Activated CD4-positive, CD25-positive, alpha-beta regulatory T cell treated with anti-CD3 and anti-CD28 coated beads, Interleukin-2, amount 50 U/mL, for 24 hours (primary cell): ENCODE measurements at places on chromosomes 4 and X.

GRCh38 chrX:42746606-42747005 lies 31.4 kb downstream of the PPP1R2C start:
- no peak for ATAC-seq

DNA sequence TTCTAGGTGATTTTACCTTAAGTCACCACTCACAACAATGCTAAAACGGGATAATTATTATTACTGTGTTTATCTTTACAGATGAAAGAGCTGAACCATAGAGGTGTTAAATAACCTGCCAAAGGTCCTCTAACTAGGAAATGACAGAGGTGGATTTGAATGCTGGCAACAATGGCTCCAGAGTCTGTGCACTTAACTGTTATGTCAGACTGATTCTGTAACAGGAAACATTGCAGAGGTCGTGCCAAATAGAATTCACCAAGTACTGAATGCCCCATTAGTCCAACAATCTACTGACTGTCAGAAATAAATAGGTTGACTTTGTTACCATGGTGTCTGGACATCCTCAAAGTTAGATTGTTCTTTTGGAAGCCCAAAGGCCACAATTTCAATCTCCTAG lies 20.9 kb upstream of the USP27X start:
- ATAC-seq, result no peak

DNA sequence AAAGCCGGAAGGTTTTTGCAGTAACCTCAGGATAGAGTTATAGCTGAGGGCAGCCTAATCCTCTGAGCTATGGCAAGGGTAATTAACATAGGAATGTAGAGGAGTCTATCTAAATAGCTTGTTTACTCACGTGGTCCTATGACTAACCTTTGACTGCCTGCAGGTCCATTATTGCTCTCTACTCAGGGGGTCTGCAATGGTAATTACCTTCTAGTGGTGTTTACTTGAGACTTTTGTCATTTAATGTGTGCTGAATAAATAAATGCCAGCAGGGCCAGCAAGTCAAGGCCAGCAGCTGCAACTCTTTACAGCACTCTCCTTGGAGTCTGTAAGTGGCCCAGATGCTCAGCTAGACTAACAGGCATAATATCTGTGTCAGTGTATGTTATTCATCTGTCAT lies 212.7 kb upstream of the FMR1 start:
- ATAC-seq, result no peak

DNA sequence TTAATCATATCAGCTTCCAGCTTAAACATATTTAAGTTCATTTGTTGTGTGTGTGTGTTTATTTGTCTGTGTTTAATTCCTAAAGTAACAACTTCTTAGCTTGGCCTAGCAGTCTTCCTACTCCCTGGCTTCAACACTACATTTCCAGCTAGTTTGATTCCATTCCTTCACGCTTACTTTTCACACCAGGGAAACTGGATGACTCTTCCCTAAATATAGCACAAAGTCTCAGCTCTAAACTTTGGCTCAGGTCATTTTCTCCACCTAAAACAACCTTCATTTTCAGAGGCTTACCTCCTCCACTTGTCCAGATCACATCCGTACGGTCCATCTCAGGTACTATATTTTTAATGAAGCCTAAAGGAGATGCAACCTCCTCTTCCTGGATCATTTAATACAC lies 94.4 kb downstream of the KCTD8 start:
- no peak for ATAC-seq

DNA sequence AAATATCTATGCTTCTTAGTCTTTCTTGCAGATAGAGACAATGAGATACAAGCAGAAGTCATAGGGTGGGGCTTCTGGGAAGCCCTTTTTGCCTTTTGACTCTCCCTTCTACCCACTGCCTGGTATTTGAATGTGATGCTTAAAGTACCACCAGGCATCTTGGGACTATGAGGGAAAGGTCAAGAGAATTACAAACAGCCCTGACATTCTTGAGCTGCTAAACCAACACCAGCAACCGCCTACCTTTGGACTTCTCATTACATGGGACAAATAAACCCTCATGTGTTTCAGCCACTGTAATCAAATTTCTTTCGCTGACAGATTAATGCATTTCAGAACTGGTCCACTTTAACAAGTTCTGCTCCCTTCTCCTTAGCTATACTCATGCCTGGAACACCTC lies 112.8 kb downstream of the LUZP4 start:
- no peak for ATAC-seq

DNA sequence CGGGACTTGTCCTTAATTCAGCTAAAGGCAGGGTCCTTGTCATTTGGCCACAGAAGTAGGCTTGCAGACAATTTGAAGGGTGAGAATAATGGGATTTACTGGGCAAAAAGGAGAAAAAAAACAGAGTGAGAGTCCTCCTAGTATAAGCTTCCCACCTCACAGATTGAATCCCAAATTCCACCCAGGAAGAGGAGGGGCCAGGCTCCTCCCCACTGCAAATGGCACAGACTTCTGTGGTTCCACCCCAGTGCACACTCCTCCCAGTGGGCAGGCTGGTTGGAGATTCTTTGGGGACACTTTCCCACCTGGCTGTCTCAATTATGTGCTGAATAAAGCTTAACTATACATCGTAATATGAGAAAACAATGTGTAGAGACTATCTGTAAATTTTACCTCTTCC lies 31.6 kb downstream of the MEPE start:
- ATAC-seq, result no peak

DNA sequence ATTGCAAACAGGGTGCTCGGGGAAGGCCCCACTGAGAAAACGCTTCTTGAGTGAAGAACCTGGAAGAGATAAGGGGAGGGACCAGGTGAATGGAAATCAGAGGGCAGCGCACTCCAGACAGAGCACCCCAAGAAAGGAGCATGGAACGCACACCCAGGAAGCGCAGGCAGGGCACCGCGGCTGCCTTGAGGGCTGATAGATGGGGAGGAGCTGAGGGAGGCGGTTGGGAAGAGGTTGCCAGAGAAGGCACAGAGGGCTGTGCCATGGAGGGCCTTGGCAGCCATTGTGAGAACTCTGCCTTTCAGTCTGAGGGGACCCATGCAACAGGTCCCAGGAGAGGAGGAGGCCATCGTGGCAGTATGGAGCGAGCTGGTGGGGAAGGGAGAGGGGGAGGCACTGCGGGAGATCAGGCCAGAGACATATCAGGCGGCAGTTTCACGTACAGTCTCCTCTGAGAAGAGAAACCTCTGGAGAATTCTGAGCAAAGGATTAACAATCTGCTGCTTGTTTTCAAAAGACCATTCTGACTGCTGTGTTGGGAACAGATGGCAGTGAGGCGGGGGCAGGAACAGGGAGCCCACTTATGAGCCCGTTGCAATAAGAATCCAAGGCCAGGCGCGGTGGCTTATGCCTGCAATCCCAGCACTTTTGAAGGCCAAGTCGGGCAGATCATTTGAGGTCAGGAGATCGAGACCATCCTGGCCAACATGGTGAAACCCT lies 83.7 kb downstream of the PCYT1B start:
- no peak for ATAC-seq
